ENCODE measurements at places on chromosomes 4 and X.

DNA sequence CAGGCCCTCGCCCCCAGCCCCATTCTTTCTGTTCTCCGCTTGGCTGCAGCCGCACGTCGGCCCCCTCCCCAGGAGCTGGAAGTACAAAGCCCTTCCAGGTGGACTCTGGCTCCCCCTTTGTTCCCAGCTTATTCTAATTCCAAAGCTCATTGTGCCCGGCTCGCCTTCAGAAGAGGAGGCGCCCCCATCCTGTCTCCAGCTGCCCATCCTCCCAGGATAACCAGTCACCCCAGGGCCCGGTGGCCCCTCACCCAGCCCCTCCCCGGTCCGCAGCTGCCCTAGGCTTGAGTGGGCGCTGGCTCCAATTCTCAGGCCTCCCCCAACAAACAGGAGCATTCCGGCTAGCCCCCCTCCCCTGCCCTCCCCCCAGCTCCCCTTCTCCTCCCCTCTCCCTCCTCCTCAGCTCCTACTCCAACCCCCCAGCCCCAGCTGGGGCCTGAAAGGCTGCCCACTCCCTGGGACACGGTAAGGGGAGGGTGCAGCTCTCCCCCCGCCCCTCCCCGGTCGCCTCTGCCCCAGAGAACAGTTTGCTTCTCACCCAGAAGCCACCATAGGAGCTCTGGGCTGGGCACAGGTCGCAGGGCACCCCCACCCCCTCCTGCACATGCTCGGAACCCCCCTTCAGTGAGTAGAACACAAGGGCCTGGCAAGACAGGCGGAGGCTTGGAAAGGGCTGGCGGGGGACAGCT, 3.1 kb upstream of the SLC6A8 start:
- no peak for DNase-seq

DNA sequence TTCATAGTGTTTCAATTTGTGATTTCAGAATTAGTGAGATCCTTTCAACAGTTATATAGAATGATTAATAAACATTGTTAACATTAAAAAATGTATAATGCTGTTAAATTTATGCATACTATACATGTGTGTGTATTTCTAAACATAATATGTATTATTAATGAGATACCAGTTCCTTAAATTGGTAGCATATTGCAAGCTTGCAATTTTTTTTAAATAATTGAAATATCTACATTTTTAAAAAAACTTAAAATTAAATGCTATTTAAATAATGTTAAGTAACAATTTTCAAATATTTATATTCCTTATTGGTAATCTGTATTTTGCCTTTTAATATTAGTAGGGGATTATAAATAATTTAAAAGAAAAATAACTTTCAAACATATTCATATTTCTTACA, 1479.5 kb upstream of the PCDH7 start:
- no peak for DNase-seq

- DNase-seq, result no peak
These were observed 12.3 kb downstream of the NAT8L start for GRCh38 chr4:2071252-2071911.

GRCh38 chr4:62070291-62070852, 870.2 kb downstream of the ADGRL3 start:
- DNase-seq, result no peak

GRCh38 chrX:78532363-78532762, 126.8 kb downstream of the RTL3 start:
- DNase-seq, result no peak

GRCh38 chr4:165006456-165006855, 25.3 kb upstream of the TRIM60 start:
- DNase-seq, result no peak

All from activated T-cell treated with anti-CD3 and anti-CD28 coated beads for 4 hours (primary cell).